ENCODE measurements at places on chromosomes 2 and 18. TPM values are rescaled to one million over a fixed set of nuclear protein-coding genes. Genes with fewer than 3 reads are reported as not detected.

DNA sequence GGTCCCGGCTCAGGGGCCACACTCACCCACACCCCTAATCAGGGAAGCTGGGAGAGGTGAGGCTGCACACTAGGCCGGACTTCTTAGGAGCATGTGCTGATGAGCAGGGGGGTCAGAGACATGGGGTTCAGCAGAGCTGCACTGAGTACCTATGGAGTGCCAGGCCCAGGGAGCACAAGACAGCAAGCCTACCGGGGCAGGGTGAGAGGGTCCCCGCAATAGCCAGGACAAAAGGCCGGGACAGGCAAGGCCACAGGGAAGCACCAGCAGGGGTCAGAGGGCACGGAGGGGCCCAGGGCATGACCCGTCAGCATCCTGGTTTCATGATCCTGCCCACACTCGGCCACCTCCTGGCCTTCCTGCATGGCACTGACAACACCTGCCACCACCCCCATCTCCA lies 73.5 kb downstream of the TNS1 start:
- no peak for DNase-seq

DNA sequence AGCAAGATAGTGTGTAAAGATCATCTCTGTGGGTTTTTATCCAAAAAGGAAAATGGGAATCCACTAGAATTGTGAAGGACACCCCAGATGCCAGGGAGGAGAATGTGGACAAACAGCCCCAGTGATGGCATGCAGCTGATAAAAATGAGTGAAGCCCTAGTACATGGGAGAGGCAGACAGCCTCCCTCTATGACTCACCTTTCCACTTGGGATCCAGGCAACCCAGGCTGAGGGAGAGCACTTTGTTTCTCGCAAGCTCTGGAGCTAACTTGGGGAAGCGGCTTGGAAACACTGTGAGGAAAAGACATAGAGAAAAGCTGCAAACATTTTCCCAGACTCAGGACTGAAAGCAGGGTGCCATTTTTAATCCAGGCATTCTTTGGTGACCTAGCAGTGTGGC lies 5.3 kb upstream of the FLACC1 start:
- no peak for DNase-seq

DNA sequence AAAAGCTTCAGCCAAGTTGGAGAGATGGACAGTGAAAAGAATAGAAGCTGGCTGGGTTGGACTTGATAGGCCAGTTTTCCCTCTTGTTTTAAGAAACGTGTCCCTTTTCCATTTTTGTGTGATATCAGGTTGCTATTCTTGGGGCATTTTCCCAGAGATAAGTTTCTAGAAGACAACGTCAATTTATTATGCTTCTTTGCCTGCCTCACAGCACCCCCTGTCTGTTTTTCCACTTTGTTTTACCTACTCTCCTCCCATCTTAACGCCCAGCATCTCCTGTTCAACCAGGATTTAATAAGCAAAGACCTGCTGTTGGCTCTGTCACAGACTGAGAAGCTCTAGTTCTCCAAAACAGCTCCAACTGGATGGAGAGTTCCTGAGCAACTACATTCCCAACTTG lies 317.8 kb upstream of the ZNF521 start:
- no peak for DNase-seq

DNA sequence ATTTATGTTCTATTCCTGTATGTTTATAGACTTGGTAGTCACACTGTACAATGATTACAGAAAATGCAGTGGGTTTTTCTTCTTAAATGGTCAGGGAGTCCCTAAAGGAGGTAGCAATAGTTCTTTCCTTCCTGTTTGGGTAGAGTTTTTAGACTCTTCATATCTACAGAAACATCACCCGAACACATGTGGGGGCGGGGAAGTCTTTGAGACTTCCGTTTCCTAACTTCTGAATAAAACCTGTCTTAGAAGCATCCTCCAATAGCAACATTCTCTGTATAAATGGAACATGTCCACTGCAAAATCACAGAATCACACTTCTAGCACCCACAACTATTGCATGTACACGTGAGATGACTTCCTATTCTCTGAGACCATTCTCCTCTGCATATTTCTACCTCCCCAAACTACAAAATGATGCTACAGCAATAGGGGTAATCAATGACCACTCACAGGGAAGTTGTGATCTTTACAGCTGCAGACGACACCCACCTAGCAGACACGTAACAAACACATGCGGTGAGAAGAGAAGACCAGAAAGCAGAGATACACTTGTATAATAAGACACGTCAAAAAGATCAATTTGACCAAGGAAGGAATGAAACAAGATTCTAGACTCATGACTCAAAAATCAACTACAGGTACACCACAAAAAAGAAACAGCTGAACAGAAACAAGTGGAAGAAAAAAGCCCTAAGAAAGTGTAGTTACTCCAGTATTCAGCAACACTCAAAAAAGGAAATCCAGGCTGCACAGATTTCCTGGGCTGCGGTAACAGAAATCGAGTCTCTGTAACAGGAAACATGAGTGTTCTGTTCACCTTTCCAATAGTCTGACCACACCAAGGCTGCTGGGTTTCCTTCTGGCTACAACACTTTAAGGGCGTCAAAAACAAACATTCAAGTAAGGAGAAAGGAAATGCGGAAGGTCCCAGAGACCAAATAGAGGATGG lies 120.4 kb downstream of the ZNF516 start:
- no peak for DNase-seq

- no peak for DNase-seq
Measured at GRCh38 chr2:199485732-199486335, 28.1 kb upstream of the SATB2 start.

GRCh38 chr18:37452682-37453385 lies 112.8 kb downstream of the CELF4 start:
- no peak for DNase-seq

- no peak for DNase-seq
Measured at GRCh38 chr2:238589591-238590460, 163.1 kb downstream of the ASB1 start.

DNA sequence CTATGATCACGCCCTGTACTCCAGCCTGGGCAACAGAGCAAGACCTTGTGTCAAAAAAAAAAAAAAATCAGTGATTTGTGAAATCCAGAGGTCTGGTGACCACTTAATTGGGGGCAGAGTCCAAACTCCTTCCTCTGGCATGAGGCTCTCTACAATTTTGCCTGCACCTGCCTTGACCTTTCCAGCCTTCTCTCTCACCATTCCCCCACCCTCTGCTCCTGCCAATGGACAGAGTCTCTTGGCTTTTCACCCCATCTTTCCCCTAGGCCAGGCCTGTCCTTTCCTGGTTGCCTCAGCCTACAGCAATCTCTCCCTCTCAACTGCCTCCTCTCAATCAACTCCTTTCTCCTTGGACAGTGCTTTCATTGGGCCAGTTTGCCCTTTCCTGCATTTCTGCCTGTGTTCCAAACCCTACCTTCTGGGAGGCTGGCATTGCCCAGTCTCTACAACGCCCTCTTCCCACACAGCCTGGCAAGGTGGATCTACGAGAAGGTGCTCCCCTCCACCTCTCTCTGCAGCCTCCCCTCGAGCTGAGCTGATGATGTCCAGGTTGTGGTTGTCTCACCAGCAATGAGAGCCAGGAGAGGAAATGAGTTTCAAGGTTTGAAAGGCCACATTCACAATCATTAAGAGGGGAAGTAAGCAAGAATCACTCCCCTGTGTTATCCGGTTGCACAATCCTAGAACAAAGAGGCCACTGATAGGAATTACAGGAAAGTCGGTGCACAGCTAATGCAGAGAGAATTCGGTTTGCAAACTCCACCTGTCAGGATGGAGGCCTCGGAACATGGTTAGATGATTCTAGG lies 39.5 kb upstream of the NPAS2 start:
- DNase-seq, result no peak

GRCh38 chr2:166202778-166203177 lies 75.0 kb upstream of the SCN1A start:
- DNase-seq, result no peak

GRCh38 chr2:233413046-233413445 lies 58.8 kb downstream of the DGKD start:
- DNase-seq, result no peak

DNA sequence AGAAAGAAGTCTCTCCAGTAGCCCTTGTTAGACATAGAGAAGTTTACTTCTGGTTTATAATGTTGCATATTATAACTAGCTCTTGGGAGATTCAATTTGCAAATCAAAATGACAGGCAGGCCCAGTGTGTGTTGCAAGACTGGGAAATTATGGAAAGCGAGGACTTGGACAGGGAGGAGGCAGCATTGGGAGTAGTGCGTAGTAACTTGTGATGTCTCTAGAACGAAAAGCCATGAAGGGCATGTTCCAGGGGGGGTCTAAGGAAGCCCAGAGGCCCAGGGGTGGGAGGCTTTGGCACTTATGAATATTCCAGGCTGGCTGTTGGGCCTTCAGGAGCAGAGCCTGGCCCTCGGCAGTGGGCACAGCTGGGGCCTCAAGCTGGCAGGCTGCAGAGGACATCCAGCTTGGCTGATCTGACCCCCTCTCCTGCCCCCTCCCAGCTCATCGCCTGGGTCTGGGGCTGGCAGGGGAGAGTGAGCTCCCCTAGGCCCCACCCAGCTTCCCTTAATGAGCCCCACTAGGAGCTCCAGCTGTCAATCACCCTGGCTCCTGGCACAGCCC lies 55.3 kb upstream of the TCF7L1 start:
- DNase-seq, result no peak

The ERICH2 gene
- not detected for total RNA-seq

The DSG4 gene
- total RNA-seq, result not detected

The PASK gene
- 78.9 TPM for total RNA-seq

The PER2 gene
- total RNA-seq, result 18.4 TPM

The EPHA4 gene
- 20.7 TPM for total RNA-seq

Measured in natural killer cell treated with Interleukin-12 subunit alpha and Interleukin-12 subunit beta and Interleukin-15 and Interleukin-18, amount 100 ng/mL, for 72 hours (primary cell).